ENCODE measurements at places on chromosomes 3 and 15. TPM values are rescaled to one million over a fixed set of nuclear protein-coding genes. Genes with fewer than 3 reads are reported as not detected.

XCR1 gene
- not detected for total RNA-seq

POTEB gene
- total RNA-seq, result not detected

CLDN11 gene
- total RNA-seq, result 12.3 TPM

LAMB2 gene
- 1,423 TPM for total RNA-seq

ZCWPW2 gene
- 1.7 TPM for total RNA-seq

CSPG5 gene
- total RNA-seq, result not detected

TJP1 gene
- 37.9 TPM for total RNA-seq

TMEM212 gene
- not detected for total RNA-seq

CCDC13 gene
- not detected for total RNA-seq

SEMA6D gene
- 1.1 TPM for total RNA-seq

KIF15 gene
- 0.61 TPM for total RNA-seq

ROBO1 gene
- total RNA-seq, result 32.1 TPM

CNTN3 gene
- total RNA-seq, result 2.7 TPM

GRAMD1C gene
- total RNA-seq, result 2.8 TPM

LTF gene
- total RNA-seq, result 0.78 TPM

TIMP4 gene
- 8.9 TPM for total RNA-seq

MESP2 gene
- total RNA-seq, result 0.72 TPM

CCDC191 gene
- total RNA-seq, result 2.7 TPM

SLC12A8 gene
- 4.3 TPM for total RNA-seq

QARS1 gene
- 280 TPM for total RNA-seq

SOX14 gene
- not detected for total RNA-seq

GOLGA6L7 gene
- total RNA-seq, result not detected

KNG1 gene
- not detected for total RNA-seq

IMPDH2 gene
- total RNA-seq, result 120 TPM

RARB gene
- 4.3 TPM for total RNA-seq

FBXW12 gene
- total RNA-seq, result 0.11 TPM

SERPINI2 gene
- not detected for total RNA-seq

OR5H2 gene
- total RNA-seq, result not detected

ATP8B4 gene
- total RNA-seq, result 9.7 TPM

GADL1 gene
- total RNA-seq, result 0.15 TPM

CLRN1 gene
- 1.6 TPM for total RNA-seq

AMT gene
- total RNA-seq, result 22.2 TPM

TNNC1 gene
- 4.4 TPM for total RNA-seq

SNAPC5 gene
- total RNA-seq, result 31.2 TPM

ITPKA gene
- total RNA-seq, result 12.8 TPM

A4GNT gene
- total RNA-seq, result not detected

CPA3 gene
- total RNA-seq, result not detected

ANKRD28 gene
- total RNA-seq, result 26.3 TPM

CHRNA7 gene
- 14.4 TPM for total RNA-seq

All from adrenal gland (tissue), 19 donors.